ENCODE measurements at places on chromosomes 4 and X.

GRCh38 chr4:129335818-129336217, 239.9 kb downstream of the C4orf33 start:
- no peak for DNase-seq

GRCh38 chr4:113636877-113637276, 124.7 kb downstream of the CAMK2D start:
- DNase-seq, result no peak

- no peak for DNase-seq
Observed at GRCh38 chr4:53855581-53856250, 208.7 kb downstream of the CHIC2 start.

DNA sequence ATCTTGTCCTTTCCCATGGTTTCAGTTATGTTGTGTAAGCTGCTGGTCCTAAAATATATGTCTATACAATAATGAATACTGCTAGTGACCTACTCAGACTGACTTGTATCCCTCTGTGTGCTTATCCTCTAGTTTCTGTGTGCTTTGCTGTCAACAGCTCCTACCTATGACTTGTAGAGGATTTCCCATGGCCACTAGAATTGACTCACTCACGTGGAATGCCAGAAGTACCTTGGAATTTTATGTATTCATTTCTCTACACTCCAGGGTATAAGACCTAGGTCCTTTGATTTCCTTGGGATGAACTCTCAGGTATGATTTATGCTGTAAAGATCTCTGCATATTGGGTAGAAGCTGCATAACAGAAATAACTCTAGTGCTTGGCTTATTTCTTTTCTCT, 279.9 kb upstream of the SLIT2 start:
- no peak for DNase-seq

DNA sequence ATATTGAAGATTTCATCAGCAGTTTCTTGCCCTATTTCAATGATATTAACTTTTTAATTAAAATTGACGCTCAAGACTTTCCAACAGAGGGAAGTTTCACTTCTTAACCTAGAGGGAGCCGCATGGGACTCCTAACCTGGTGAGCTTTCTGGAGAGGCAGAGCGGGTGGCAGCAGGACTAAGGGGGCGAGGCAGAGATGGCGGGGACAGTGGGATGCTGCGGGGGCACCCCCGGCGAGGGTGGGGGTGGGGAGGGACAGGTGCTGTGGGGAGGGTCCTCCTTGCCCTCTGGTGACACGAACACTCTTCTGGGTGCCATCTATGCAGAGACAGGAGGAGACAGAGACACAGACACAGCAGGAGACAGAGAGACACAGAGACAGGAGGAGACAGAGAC, 104.4 kb downstream of the ADRA2C start:
- DNase-seq, result no peak

DNA sequence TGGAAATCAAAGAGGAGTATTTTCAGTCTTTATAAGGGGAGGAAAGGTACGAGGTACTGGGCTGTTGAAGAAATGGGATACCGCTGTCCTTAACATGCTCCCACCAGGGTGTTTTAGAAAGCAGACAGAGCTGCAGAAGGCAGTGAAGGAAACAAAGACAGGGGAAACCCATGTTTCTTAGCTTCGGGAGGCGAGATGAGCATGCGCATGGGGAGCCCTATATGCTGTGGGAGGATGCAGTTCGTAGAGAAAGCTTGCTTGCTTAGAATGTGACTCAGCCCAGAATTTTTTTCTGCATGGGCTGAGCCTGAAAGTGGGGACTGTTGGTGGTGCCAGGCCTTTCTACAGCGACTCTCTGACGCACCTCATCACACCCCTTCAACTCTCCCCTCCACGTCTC, 28.8 kb upstream of the SCOC start:
- DNase-seq, result no peak

DNA sequence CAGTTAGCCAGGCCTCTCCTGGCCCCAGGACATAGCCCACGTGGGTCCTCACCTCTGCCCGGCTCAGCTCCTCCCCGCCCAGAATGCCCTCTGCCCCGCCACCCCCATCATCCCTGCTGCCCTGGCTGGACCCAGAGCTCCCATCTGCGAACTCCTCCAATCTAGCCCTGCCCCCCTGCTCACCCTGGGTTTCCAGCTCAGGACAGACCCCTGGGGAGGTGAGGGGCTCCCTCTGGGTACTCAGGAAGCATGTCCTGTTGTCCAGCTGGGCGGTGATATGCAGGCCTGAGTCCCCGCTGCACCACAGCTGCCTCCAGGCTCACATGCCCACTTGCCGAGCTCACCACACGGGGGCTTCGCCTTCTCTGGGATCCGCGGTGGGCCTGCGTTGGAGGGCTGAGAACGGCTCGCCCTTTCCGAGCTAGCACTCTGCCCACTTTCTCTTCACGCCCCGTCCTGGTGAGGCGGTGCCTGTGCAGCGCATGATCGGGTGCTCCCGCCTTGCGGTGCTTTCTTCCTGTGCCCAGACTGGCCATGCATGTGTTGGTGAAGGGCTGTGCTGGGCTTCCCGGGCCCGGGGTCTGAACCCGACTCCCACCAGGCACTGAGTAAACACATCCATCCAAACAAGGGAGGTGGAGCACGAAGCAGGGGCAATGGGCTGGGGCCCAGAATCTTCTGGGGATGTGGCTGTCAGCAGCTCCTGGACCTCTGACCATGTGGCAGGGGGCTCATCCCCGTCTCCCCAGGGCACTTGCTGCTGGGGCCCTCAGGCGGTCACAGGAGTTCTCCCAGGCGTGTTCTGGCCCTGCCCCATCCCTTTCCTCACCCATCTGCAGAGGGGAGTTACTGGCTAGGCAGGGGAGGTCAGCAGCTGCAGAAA, 74.3 kb downstream of the RGS12 start:
- DNase-seq, result no peak

DNA sequence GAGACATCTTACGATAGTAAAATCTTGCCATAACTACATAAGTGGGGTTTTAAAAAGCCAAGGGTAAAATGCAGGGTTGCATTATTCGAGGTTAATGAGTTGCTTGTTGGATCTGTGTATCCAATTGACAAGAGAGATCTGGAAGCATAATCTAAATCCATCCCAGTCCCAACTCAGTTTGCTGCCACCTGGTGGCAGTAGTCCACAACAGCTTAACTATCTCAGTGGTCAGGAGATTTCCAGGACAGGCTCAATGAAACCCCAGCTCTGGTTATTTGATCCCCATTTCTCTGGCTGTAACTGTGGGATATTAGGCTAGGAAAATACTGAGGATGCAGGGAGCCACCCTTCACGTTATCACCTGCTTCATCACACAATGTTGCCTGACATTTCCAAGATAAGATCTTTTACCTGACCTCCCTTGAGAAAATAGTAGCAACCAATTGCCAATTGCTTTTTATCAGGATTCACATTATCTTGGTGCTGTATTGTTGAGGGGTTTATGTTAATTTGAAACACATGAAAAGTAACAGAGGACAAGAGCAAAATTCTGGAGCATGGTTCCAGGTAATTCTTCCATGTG, 88.2 kb upstream of the TNIP3 start:
- no peak for DNase-seq

GRCh38 chr4:185307136-185307950, 88.4 kb downstream of the LRP2BP start:
- DNase-seq, result no peak

DNA sequence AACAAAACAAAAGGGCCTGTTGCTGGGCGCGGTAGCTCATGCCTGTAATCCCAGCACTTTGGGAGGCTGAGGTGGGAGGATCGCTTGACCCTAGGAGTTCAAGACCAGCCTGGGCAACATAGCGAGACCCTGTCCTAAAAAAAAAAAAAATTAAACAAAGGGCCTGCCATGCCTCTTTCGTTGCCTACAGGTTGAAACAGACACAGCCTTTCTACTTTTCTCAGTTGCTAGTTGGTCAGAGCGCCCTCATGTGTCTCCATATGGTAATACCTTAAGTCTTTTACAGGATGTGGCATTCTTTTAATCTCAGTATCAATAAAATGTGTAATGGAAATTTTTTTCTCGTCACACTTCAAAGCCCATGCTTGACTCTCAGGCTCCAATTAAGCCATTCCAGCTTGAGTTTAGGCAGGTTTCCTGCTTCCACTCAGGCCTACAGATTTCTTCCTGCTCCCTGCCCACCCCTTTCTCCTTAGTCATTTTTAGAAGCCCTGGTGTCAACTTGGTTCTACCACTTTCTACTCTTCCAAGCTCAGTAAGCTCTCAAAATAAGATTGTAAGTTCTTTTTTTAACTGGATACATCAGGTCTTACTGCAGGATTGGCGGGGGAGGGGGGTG, 4.6 kb upstream of the SOWAHD start:
- peak; percentile 28 for DNase-seq

DNA sequence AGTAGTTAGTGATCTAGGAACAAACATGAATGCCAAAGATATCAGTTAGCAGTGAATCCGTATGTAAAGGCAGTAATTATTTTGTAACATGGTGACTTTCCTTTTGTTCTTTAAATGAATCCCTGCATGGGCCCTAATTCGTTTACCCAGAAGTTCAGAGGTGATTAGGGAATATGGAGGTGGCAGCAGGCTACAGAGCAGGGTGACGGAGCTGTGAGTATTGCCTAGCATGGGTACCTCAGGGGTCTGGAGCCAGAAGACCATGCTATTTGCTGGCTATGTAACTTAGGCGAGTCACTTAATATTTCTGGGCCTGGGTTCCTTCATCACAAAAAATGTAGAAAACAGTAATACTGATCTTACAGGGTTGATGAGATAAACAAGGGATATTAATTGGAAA, 184.9 kb downstream of the ENOX2 start:
- no peak for DNase-seq

DNA sequence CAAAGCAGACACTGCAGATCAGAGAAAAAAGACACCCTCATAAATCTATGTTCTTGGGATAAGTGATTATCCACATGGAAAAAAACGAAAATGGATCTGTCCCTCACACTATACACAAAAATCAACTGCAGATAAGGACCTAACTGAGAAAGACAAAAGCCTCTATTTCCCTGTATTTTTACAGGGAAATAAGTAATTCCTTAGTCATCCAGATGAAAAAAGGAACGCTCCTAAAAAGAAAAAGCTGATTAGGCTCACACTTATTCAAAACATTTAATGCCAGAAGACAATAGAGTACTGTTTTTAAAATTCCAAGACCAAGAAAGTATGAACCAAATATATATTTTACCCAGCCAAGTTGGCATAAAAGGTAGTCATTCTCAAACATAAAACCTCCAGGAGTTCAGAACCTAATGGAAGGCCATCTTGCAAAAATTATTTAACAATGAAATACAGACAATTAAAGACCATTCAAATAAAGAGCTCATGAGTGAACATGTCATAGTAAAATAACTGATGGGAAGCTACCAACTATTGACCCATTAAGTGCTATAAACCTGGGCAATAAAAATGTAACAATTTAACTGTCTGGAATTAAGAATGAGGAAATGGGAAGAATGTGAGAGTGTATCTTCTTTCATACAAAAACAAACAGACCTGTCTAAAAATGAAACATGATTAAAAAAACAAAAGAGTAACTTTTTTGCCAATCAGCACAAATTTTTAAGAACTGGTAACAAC, 20.4 kb downstream of the PAPSS1 start:
- DNase-seq, result no peak

- DNase-seq, result no peak
Observed at GRCh38 chr4:75099321-75099720, 166.4 kb downstream of the PARM1 start.

- no peak for DNase-seq
Observed at GRCh38 chr4:184994010-184994622, 24.2 kb upstream of the HELT start.

DNA sequence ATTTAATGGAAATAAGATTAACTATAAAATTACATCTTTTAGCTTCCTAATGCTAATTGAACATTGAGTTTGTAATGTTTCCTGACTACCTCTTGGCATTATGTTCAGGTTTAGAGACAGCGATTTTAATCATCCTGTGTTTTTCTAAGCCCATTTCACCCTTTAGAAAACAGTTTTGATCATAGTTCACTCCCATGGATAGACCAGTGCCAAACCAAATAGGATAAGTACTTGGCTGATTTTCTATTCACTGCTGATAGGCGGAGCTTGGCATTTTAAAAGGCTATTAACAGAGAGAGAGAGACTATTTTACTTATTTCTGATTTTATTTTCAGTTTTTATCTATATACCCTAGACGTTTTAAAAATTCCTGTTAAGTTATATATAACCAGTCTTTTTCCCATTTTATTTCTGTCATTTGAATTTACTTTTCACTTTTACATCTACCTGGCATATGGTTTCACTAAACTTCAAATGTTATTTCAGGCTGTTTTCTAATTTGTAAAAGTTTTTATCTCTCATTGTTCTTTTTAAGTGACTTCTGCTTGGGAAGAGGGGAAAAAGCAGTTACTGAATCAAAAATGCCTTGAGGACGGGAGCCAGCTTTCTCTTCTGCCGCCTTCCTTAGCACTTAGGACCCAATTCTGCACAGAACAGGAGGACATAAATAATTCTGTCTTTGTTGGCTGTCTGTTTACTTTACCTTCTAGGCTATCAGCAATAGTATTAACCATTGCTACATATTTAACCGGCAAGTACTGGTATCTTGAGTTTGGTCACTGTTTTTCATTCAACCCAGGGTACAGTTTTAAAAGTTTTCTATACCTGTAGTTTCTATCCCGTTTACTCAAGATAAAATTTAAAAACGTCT, 46.4 kb downstream of the SGMS2 start:
- DNase-seq, result no peak

DNA sequence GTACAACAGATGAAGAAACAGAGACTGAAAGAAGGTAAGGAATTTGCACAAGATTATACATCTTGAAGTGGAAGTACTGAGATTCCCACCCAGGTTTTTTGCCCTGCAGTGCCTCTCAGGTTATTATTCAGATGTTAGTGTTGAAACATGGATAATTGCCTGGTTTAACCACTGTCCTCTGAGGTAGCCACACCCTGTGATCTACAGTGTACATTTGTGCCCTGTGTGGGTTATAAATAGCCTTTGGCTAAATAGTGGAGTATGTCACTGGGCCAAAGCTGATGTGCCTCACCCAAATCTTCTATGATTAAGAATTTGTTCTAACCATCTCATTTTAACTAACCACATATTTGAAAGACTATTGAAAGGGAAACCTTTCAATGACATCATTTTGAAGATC, 5.4 kb upstream of the ASB5 start:
- DNase-seq, result no peak

- DNase-seq, result no peak
Observed at GRCh38 chrX:130637591-130637990, 235.8 kb downstream of the RBMX2 start.

GRCh38 chrX:30220661-30221060, 5.3 kb downstream of the MAGEB2 start:
- DNase-seq, result no peak

GRCh38 chr4:78299565-78299972, 242.4 kb downstream of the FRAS1 start:
- DNase-seq, result no peak

- DNase-seq, result no peak
Observed at GRCh38 chr4:135538698-135539097, 1337.1 kb upstream of the PABPC4L start.

GRCh38 chr4:10687526-10687925, 3.0 kb upstream of the CLNK start:
- DNase-seq, result no peak
